ENCODE measurements at places on chromosomes 7 and 10. TPM values are rescaled to one million over a fixed set of nuclear protein-coding genes. Genes with fewer than 3 reads are reported as not detected.

The TFPI2 gene
- total RNA-seq: 1.9 TPM

GRCh38 chr10:119550827-119551226 is 8.3 kb upstream of the RGS10 start:
- H3K4me3 ChIP-seq: no peak overlapping the region
- H3K27ac ChIP-seq: no peak overlapping the region
- DNase-seq: no peak
- H3K27me3 ChIP-seq: no peaks in the 10 kb centered on the region

DNA sequence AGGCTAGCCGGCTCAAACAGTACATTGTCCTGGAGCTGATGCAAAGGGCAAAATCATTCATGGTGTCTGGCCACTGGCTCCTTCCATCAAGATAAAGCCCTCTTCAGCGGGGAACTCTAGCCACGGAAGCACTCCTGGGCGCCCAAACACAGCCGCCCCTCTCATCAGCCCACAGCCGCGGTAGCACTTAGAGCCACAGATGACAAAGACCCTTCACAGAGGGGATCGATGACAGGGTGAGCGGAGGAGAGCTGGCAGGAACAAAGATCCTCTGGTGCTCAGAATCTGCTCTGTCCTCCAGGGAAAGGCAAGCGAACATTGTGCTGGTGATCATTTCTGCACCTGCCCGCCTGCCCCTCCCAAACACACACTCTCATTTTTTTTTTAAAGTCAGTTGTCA is 222.2 kb upstream of the NRP1 start:
- no peak overlapping the region for H3K27ac ChIP-seq
- no peaks in the 10 kb centered on the region for H3K36me3 ChIP-seq
- H3K27me3 ChIP-seq: peaks cover 3% of the 10 kb centered on the region
- H3K4me1 ChIP-seq: no peaks in the 10 kb centered on the region
- no peak for DNase-seq

GRCh38 chr10:27451054-27451453 is 53.0 kb upstream of the RAB18 start:
- H3K4me3 ChIP-seq: no peak overlapping the region
- no peaks in the 10 kb centered on the region for H3K27me3 ChIP-seq
- H3K27ac ChIP-seq: no peak overlapping the region
- no peaks in the 10 kb centered on the region for H3K4me1 ChIP-seq

The CCDC126 gene
- 15.5 TPM for total RNA-seq

GRCh38 chr10:114308531-114309363 is 69.7 kb downstream of the VWA2 start:
- peaks cover 10% of the 10 kb centered on the region for H3K4me1 ChIP-seq
- no peak for DNase-seq
- H3K36me3 ChIP-seq: no peaks in the 10 kb centered on the region
- no peak overlapping the region for H3K27ac ChIP-seq
- no peak overlapping the region for H3K4me3 ChIP-seq

The RTKN2 gene
- 109 TPM for total RNA-seq

GRCh38 chr7:74625446-74625845 is 32.1 kb upstream of the GTF2I start:
- DNase-seq: no peak
- H3K36me3 ChIP-seq: no peaks in the 10 kb centered on the region
- no peaks in the 10 kb centered on the region for H3K27me3 ChIP-seq

- no peaks in the 10 kb centered on the region for H3K36me3 ChIP-seq
- H3K4me1 ChIP-seq: no peaks in the 10 kb centered on the region
- no peaks in the 10 kb centered on the region for H3K27me3 ChIP-seq
- no peak for DNase-seq
- no peak overlapping the region for H3K4me3 ChIP-seq
Measured at GRCh38 chr10:33052915-33053810, 95.1 kb upstream of the ITGB1 start.

The SNCG gene
- total RNA-seq: 25.0 TPM

- peaks cover 41% of the 10 kb centered on the region for H3K4me1 ChIP-seq
- peaks cover 15% of the 10 kb centered on the region for H3K36me3 ChIP-seq
- no peak overlapping the region for H3K4me3 ChIP-seq
- H3K27ac ChIP-seq: peak overlapping the region; percentile 44
- no peaks in the 10 kb centered on the region for H3K27me3 ChIP-seq
- no peak for DNase-seq
Measured at GRCh38 chr7:77352665-77353406, 63.3 kb downstream of the GSAP start.

GRCh38 chr7:12727455-12728191 is 40.2 kb downstream of the ARL4A start:
- no peak overlapping the region for H3K4me3 ChIP-seq
- no peaks in the 10 kb centered on the region for H3K36me3 ChIP-seq
- peaks cover 15% of the 10 kb centered on the region for H3K4me1 ChIP-seq
- no peak overlapping the region for H3K27ac ChIP-seq
- H3K27me3 ChIP-seq: no peaks in the 10 kb centered on the region

- H3K4me1 ChIP-seq: peaks cover 77% of the 10 kb centered on the region
- H3K27ac ChIP-seq: no peak overlapping the region
- H3K27me3 ChIP-seq: no peaks in the 10 kb centered on the region
- H3K36me3 ChIP-seq: no peaks in the 10 kb centered on the region
Measured at GRCh38 chr10:112957640-112958092, 7.6 kb downstream of the TCF7L2 start.

DNA sequence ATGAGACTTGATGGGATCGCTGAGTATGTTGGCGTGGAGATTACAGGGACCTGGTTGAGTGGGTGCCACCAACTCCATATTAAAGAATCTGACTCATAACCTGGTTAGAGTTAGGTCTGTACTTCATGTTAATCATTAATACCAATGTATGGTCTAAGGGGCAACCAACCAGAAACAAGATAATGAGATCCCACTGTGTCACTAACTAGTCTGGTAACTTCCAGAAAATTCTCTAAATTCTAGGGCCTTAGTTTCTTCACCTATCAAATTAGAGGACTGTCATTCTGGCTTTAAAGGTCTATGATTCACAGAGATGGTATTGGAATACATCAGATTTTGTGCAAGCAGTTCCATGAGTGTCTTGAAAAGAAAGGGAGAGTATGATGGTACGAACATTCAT is 102.2 kb downstream of the SNX10 start:
- DNase-seq: no peak
- no peaks in the 10 kb centered on the region for H3K36me3 ChIP-seq
- H3K27me3 ChIP-seq: peaks cover 3% of the 10 kb centered on the region

DNA sequence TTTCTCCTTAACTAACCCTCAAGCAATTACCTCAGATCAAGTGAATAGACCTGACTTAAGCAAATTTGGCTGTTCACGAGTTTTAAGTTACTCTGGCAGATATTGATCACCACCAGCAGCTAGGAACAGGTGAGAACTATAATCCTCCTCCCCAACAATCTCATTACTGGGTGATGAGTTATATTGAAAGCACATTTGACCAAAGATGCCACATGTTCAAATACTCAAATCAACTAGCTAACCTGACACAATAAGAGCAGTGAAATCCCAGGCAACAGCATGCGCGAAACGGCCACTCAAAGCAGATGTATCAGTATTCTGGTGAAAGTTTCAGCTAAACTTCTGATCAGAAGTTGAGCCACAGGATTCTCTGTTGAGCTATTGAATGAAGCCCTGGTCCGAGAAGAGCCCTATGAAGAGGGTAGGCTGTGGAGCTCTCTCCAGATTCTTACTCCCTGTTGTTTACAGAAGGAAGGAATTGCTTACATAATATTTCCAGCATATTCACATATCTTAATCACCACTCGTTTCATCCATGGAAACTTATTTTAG is 52.6 kb downstream of the CAV1 start:
- peaks cover 47% of the 10 kb centered on the region for H3K4me1 ChIP-seq
- H3K4me3 ChIP-seq: no peak overlapping the region
- H3K36me3 ChIP-seq: no peaks in the 10 kb centered on the region
- DNase-seq: no peak
- H3K27ac ChIP-seq: no peak overlapping the region
- no peaks in the 10 kb centered on the region for H3K27me3 ChIP-seq

The MACC1 gene
- total RNA-seq: 24.7 TPM

The ACHE gene
- 0.97 TPM for total RNA-seq

DNA sequence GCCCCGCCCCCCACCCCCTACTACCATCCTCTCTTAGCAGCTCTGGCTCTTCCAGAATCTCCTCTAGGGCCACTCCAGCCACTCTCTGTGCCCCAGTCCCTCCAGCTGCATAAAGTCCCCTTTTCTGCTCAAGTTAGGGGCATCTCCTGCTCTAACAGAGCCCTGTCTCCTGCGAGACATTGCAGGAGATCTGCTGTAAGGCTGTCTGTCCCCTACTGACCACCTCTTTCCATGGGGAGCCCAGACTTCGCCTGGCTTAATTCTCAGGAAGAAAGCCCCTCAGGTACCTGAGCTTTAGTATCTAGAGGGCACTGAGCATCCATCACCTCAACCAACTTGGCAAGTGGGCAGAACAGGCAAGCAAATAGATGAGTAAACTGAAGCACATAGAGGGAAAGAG is 200.7 kb upstream of the ZMIZ1 start:
- H3K27ac ChIP-seq: no peak overlapping the region
- no peaks in the 10 kb centered on the region for H3K27me3 ChIP-seq
- H3K36me3 ChIP-seq: no peaks in the 10 kb centered on the region
- H3K4me3 ChIP-seq: no peak overlapping the region
- no peaks in the 10 kb centered on the region for H3K4me1 ChIP-seq

GRCh38 chr7:25830215-25830614 is 321.8 kb upstream of the NFE2L3 start:
- DNase-seq: no peak
- H3K4me3 ChIP-seq: no peak overlapping the region
- H3K4me1 ChIP-seq: no peaks in the 10 kb centered on the region
- no peak overlapping the region for H3K27ac ChIP-seq
- no peaks in the 10 kb centered on the region for H3K27me3 ChIP-seq

The LIPM gene
- total RNA-seq: not detected

The NXPH1 gene
- total RNA-seq: not detected

- no peaks in the 10 kb centered on the region for H3K4me1 ChIP-seq
- H3K4me3 ChIP-seq: no peak overlapping the region
Measured at GRCh38 chr10:43195557-43195956, 57.3 kb downstream of the CSGALNACT2 start.

The TMEM120A gene
- total RNA-seq: 42.7 TPM

- DNase-seq: no peak
- H3K36me3 ChIP-seq: no peaks in the 10 kb centered on the region
- no peak overlapping the region for H3K27ac ChIP-seq
- H3K27me3 ChIP-seq: no peaks in the 10 kb centered on the region
Measured at GRCh38 chr10:37222046-37222445, 96.6 kb downstream of the ANKRD30A start.
